ENCODE measurements at places on chromosomes 1 and 21.
A peak's percentile ranks its signal among the peaks of the same experiment; 100 is the strongest.

DNA sequence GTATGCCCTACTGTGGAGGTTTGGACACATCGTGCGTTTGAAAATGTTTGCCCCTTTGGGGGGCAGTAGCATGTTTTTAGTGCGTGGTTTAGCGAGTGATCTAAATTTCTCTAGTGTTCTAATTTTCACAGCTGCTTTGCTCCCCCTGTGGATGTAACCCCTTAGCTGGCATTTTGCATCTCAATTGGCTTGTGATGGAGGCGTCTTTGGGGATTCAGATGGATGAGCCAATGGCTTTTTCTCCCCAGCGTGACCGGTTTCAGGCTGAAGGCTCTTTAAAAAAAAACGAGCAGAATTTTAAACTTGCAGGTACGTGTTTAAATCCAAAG is 836 bp downstream of the CDC7 start:
- no peak for DNase-seq

DNA sequence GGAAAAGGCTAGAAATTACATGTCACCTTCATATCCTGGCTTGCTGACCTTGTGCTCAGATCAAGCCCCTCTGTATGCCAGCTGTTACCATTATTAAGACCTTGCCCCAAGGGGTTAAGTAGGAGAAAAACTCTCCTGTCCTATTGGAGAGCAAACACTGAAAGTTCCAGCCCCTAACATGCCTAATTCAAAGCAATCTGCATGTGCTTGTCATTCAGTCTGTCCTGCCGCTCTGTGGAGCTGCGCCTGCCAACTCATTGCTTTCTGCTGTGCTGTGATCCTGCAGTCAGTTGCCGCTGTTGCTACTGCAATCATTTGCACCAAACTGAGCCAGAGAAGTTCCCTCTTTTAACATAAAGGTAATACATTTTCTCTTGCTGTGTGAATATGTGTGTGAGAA is 113.4 kb downstream of the DISP1 start:
- peak; percentile 44 for DNase-seq

DNA sequence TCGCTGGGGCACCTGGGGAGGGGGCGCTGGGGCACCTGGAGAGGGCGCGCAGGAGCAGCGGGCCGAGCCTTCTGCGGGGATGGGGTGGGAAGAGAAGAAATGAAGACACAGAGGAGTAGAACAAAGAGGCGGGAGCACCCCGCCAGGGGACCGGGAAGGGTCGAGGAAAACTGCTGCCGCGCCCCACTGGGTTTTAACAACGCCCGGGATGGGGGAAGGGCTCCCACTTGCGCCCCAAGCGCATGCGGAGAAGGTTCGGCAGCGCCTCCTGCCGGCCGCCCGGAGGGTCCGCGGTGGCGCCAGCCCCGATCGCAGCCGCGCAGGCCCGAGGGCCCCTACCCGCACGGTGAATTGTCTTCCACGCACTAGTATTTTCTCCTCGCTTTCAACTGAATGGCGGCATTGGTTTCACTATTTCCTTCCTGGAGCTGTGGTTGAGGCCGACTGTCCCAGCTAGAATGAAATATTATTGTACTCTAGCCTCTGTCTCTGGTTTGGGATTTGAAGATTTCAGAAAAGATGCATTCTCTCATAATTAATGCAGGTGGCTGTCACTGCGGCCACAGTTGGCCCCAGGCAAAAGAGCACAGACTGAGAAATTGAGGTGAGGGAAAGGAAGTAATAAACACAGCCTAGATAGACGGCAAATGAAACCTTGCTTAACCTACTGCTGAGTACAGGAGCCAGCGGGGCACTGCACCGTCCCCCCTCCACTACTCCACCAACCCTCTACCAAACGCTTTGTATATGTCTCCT is 57.3 kb downstream of the MAB21L3 start:
- DNase-seq: peak; percentile 83

DNA sequence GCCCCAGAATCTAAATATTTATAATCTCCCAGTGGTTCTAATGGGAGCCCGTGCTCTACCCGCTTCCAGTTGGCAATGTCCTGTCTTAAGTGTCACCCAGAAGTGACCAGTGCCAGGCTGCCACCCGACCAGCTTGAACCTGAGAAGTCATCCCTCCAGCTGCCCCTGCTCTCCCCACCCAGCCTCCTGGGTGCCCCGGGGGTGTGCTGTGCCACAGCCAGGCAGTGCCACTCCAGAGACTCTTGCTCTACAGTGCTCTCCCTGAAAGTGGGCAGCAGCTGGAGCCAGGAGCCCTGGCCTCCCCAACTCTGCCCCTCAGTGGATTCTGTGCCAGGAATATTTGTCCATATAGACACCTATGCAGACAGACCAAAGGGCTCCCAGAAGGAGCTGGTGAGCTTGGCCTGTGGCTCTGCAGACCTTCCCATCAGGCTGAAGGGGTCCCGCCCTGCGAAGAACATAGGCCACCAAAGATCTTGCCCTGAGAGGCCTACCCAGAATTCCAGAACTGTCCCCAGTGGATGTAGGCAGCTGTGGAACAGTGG is 9.0 kb upstream of the EPS8L3 start:
- DNase-seq: no peak

GRCh38 chr21:16162953-16163352 is 433.2 kb downstream of the USP25 start:
- DNase-seq: no peak

- no peak for DNase-seq
Observed at GRCh38 chr1:29640428-29640785, 404.1 kb downstream of the PTPRU start.

- DNase-seq: no peak
Observed at GRCh38 chr1:207901041-207901653, 9.8 kb downstream of the CD34 start.
